ENCODE measurements at places on chromosomes 16 and 17.

- DNase-seq: peak; percentile 62
Measured at GRCh38 chr16:27547134-27547533, 2.6 kb downstream of the GTF3C1 start.

DNA sequence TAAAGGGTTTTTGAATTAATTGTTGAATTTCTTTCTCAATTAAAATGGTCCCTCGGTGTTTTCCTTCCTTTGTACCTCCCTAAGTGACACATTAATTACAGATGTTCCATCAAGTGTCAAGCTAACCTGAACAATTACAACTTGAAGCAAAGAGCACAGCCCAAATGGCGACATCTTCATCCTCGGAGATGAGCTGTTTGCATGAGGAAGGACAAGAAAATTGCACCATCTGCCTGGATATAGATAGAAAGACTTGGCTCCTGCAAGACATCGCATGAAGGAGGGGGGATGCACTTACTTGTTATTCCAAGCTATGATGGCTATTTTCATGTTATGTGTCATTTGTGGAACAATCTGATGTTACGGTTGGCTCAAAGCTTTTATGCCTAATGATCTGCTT, 86.4 kb upstream of the ZKSCAN2 start:
- no peak for DNase-seq

GRCh38 chr16:4936991-4937781, at the start of gene PPL:
PPL (minus strand) TSS chr16:4937148; CDS start chr16:4937045, 103 bp downstream.
- peak; percentile 78 for DNase-seq

DNA sequence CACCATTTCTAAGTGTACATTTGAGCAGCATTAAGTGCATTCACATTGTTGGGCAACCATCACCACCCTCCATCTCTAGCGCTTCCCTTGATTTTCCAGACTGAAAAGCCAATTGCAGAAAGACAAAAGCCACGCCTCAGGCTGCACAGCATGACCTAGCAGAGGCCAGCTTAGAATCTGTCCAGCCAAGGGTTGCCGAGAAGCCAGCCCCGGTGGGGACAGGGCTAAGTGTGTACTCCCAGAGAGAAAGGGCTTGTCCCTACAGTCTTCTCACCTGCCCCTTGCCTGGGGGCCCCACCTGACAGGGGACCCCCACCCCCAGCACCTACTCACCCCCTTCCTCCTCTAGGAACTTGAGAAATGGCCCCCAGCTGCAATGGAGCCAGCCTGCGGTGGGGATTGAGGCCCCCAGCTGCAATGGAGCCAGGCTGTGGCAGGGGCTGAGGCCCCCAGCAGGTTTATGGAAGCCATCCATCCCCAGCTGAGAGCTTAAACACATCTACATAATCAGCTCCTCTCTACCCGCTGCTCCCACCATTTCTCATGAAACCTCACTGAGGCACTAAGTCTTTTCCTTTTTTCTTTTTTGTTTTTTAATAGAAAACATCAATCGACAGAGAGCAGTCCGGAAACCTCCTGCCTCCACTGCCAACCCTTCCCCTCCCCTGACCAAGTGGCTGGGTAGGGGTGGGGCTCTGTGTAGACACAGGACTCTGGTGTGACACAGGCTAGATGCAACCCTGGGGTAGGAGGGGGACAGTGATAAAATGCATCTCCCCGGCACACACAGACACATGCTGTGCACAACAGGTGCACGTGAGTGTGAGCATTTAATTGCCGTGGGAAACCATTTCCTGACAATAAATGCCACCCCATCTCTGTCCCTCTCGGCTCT, 77.9 kb downstream of the CCT6B start:
- no peak for DNase-seq

GRCh38 chr16:23486480-23486879, 23.8 kb downstream of the GGA2 start:
- DNase-seq: no peak

DNA sequence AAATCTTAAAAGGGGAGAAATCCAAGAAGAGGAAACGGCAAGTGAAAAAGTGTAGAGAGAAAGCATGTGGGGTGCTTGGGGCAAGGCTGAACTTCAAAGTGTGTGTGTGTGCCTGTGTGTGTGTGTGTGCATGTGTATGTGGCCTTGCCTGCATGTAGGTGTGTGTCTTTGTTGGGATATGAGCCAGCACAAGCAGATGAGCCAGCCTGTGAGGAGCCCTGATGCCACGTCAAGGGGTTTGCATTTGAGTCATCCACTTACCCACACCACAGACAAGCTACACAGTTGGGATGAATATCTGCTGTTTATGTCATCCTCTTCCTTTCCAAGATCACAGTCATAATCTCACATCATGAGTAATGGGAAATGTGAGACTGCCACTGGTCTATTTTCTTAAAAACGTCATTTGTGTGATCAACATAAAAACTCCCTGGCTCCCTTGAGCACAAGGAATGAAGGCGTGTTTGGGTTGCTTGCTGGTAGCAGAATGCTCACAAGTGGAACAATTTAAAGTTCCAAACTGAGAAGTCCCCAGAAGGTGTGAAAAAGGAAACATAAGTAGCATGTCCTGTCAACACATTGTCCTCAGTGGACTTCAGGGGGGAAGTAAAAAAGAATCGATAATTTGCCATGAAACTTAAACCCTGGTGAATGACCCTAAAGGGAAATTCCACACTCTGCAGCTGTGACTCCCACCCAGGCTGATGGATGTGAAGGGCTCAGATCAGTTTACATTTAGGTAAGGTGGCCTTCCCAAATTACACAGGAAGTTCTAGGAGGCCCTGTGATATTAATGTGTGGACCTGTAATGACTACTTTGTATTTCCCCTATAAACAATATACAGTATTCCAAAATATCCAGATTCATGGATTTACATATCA, 14.7 kb downstream of the KCTD19 start:
- DNase-seq: peak; percentile 100

GRCh38 chr16:27551036-27551435, 1.1 kb downstream of the KATNIP start:
- no peak for DNase-seq

DNA sequence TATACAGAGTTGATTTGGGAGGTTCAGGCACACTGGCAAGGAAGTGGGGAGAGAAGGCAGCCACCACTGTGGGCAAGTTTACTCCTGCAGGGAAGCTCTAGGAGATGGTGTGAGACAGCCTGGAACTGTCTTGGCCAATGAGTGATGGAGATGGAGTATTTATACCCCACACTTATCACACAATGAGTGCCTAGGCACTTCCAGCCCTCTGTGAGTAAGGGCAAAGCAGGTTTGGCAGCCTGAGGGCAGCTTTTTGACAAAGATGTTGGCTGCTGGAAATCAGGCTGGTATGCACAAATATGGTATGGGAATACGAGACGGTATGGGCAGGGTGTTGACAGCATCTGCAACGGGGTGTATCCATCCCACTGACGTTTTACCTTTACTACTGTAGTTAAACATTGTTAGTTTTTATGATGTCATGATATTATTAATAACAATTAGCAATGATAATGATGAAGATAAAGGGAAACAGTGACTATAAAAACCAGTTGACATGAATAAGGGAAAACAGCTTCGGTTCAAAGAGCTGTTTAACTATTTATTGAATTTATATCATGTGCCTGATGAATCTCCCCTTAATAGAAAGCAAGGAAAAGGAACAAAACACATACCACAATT, 149.9 kb downstream of the CDK5R1 start:
- no peak for DNase-seq

- DNase-seq: no peak
Measured at GRCh38 chr16:68059804-68060203, 25.4 kb upstream of the NFATC3 start.

- DNase-seq: peak; percentile 33
Measured at GRCh38 chr16:64412578-64413280, 709.1 kb downstream of the CDH11 start.

GRCh38 chr17:13510062-13510461, 91.7 kb downstream of the HS3ST3A1 start:
- DNase-seq: no peak

DNA sequence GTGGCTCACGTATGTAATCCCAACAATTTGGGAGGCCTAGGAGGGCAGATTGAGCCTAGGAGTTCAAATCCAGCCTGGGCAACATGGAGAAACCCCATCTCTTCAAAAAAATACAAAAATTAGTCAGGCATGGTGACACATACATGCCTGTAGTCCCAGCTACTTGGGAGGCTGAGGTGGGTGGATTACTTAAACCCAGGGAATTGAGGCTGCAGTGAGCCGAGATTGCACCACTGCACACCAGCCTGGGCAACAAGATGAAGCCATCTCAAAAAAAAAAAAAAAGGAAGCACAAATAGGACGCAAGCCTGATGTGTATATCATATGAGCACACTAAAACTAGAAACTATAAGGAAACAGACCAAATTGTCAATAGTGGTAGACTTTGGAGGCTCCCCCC, 17.1 kb upstream of the FLCN start:
- no peak for DNase-seq

- no peak for DNase-seq
Measured at GRCh38 chr17:30368912-30369720, 9.6 kb upstream of the CPD start.

GRCh38 chr17:48800626-48801217, 16.3 kb downstream of the TTLL6 start:
- DNase-seq: no peak

GRCh38 chr17:68850749-68851510, 104.3 kb downstream of the ABCA8 start:
- DNase-seq: no peak

GRCh38 chr17:61139219-61139618, 260.4 kb upstream of the TBX2 start:
- peak; percentile 56 for DNase-seq

GRCh38 chr16:80902306-80903110, 98.1 kb upstream of the CDYL2 start:
- DNase-seq: no peak

- no peak for DNase-seq
Measured at GRCh38 chr17:29061036-29061435, 18.1 kb downstream of the PIPOX start.

GRCh38 chr16:75169899-75170405, 21.6 kb downstream of the ZFP1 start:
- DNase-seq: no peak

GRCh38 chr17:55023626-55024025, 55.1 kb downstream of the STXBP4 start:
- DNase-seq: peak; percentile 1

DNA sequence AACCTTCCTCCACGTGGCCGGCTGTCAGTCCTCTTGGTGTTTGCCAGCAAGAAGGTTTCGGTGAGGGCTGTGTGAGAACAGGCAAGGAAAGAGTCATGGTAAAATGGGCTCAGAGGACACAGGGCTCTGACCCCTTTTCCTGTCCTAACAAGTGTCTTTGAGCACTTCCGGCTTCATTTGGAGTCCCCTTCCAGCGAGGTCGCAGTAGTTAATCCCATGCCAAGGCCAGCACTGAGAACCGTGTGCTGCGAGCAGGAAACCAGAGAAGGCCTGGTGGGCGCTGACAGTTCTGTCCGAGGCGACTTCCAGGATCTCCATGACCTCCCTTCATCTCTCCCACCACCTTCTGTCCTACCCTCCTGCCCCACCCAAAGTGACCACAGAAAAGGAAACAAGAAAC, 168.1 kb downstream of the ZFHX3 start:
- DNase-seq: no peak

DNA sequence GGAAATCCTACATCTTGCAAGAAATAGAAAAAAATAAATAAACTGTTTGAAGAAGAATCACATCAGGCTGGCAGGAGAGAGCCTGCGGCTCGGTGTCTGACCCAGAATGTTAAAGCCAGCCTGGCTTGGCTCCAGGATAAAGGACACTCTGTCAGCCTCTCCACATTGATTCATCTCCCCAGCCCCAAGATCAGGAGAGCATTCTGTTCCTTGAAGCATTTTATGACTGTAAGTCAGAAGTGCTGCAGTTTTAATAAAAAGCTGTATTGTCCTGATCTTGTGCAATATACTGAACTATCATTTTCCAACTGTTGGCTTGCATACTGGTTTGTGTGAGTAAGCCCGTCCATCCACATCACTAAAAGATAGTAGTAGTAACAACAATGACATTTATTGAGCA, 426.6 kb downstream of the HAPSTR1 start:
- DNase-seq: peak; percentile 17

DNA sequence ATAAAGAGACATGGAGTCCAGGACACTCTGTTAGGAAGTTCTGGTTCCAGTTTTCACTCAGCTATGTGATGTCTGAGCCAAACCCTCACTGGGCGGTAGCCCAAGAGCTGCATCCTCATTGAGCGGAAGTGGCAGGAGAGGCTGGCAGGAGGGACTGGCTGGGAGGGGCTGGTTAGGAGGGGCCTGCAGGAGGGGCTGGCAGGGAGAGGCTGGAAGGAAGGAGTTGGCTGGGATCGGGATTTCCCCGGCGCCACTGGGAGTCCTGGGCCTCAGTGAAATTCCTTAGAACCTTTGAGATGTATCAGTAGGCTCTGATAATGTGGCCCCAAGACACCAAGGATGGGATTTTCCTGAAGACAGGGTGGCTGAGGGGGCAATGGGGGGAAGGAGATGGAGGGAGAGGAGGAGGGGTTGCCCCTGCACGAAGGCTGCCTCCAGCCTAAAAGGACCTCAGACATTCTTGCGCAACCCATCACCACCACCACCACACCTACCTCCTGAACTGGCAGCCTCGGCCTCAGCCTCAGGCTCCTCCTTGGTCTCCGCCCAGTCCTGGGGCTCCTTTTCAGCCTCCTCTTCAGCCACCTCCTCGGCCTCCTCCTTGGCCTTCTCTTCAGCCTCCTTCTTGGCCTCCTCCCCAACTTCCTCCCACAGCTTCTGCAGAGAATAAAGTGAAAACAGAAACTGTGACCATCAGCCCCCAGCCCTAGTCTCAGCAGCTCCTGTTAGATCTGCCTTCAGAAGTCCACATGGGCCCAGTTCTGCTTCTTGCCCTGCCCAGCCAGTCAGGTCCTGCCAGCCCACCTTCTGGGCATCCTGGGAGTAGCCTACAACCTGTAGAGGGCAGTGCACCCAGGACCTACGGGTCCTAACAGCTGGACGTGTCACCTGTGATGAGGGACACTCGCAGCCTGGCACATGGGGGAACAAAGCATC, 31.7 kb downstream of the CNGB1 start:
- DNase-seq: peak; percentile 53

DNA sequence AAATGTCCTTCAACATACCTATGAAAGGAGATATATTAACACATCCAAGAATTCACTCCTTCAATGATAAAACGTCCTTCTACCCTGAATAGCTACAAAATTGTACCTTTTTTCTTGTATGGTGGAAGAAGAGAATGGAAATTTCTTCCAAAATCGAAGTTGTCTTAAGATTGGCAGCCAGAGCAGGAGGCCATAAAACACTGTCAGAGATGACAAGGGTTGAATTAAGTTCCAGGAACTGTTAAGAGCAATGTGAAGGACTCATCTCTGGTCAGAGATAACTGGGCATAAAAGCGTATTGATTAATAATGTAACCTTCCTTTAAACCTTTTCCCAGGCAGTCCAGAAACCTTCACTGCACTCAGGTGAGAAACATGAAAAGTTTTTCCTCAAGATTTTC, 12.9 kb upstream of the TOM1L1 start:
- DNase-seq: no peak

GRCh38 chr16:84834403-84834772, 14.6 kb downstream of the CRISPLD2 start:
- no peak for DNase-seq

GRCh38 chr16:64345142-64345541, 776.7 kb downstream of the CDH11 start:
- DNase-seq: no peak

- DNase-seq: no peak
Measured at GRCh38 chr17:74194682-74195081, 8.8 kb upstream of the RPL38 start.

Data from mammary epithelial cell (primary cell).